ENCODE measurements at places on chromosomes 7 and 10.

DNA sequence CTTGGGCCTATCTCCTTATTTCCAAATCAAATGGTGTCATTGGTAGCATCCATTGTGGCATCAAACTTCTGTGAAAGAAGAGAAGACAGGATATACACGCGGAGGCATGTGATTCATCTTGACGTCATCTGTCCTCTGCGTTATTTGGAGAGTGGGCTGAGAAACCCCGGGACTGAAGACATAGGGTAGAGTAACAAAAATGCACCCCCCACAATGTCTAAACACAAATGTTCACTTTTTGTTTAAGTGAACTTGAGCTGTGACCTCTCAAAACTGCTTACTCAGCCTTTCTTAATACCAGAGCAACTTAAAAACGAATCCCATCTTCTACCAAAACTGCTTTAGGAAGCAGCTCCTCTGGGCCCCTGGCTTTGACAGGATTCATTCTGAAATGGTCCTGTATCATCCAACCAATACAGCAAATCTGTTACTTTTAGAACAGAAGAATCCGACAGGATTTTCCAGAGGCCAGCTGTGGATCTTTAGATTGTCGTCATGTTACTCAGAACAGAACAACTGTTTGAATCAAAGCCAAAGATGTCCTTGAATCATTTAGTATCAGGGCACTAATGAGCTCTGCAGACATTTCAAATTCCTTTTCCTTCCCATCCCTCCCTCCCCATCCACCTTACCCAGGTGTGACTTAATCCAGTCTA lies 438.1 kb downstream of the SUGCT start:
- no peak for DNase-seq

GRCh38 chr7:31850066-31850465 lies 163.1 kb downstream of the PPP1R17 start:
- DNase-seq: no peak

GRCh38 chr7:6153646-6154541 lies 118.5 kb downstream of the CYTH3 start:
- DNase-seq: no peak

GRCh38 chr7:14385074-14385473 lies 395.6 kb upstream of the ETV1 start:
- no peak for DNase-seq

GRCh38 chr7:149071182-149071635 lies 19.3 kb downstream of the ZNF786 start:
- no peak for DNase-seq

- DNase-seq: no peak
These were observed 113.6 kb upstream of the ZMIZ1 start for GRCh38 chr10:78955206-78955605.

DNA sequence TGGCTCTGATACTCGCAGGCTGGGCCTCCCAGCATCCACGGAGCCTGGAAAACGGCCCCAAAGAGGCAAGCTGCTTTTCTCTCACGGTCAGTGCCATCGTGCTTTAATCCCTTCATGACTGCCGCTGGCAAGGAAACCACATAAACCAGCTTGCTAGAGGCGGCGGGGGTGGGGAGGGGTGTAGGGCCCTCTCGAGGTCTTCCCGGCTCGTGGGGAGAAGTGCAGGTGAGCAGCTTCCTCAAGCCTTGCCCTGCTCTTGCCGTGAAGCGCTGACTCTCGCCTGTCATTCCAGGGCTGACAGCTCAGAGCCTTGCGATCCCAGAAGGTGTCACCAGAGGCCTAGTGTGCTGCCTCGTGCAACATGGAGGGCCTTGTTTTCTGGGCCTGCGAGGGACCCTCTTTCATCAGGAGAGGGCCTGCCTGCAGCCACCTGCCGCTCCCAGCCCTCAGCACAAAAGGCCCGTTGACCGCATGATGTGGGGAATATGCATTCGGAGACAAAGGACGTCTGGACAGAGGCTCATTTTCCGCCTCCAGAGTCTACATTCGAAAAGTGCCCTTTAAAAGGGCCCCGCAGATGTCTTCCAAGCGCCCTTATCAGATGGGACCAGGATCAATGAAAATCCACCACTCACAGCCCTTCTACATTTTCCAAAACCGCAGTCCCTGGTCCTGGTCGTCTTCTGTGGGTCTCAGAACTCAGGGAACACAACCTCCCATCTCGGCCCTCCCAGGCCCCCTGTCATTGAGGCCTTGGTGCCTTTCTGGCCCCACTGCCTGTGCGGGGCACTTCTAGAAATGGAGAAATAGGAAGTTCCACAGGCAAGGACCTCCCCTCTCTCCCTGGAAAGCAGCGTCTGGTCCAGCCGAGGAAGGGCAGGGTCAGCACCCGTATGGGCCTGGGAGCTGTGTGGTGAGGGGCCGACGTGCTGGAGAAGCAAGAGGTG lies 58.7 kb downstream of the ZRANB1 start:
- DNase-seq: no peak

DNA sequence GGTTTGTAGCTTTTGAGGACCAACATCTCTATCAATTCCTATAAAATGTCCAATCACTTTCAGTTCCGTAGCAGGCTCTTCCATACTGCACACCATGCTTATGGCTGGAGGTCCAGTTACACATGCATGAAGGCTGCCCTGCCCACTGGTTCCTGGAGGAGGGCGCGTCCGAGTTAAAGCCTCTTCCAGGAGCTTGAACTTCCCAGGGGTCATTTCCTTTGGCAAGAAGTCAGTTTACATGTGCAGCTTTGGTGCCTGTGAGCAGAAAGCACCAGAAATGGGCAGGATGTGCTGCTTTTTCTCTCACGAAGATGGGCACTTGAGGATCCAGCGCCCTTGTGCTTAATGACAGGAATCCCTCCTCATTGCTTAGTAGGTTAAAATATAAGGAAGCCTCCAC lies 17.6 kb upstream of the PHYH start:
- DNase-seq: no peak

GRCh38 chr7:91379236-91379635 lies 115.0 kb downstream of the FZD1 start:
- no peak for DNase-seq

- DNase-seq: no peak
These were observed 65.4 kb downstream of the NPS start for GRCh38 chr10:127614484-127615017.

DNA sequence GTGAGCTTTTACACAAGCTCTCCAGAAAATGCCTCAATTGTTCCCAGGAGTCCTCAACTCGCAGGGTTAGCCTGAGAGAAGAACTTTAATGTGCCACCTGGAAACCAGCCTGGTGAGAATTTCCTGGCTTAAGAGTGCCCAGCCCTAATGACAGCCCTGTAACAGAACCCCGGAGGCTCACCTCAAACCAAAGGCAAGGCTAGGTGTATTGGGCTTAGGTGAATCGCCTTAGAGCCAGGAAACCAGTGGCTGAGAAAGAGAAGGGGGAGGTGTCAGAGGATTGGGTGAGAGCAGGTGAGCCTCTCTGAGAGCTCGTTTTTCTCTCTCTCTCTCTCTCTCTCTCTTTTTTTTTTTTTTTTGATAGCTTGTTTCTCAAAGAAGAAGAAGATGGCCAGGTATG lies 7.3 kb downstream of the OCM2 start:
- DNase-seq: no peak

DNA sequence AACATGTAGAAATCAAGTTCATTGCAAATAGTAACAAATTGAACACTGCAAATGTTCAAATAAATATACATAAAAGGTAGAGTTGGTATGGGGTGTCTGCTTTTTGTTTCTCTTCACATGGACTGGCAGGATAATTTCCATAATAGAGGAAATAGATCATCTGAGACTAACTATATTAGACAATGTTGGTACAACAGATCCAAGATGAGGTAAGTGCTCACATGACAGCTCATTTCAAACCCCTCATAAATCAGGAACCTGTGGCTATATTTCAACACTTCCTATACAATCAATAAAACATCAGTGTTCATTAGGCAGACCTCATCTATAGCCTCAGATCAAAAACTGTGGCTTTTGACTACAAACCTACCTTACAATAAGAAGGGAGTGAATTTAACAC lies 469.1 kb downstream of the GRM8 start:
- DNase-seq: no peak

GRCh38 chr10:17648243-17649035 lies 4.5 kb downstream of the STAM start:
- peak; percentile 42 for DNase-seq

DNA sequence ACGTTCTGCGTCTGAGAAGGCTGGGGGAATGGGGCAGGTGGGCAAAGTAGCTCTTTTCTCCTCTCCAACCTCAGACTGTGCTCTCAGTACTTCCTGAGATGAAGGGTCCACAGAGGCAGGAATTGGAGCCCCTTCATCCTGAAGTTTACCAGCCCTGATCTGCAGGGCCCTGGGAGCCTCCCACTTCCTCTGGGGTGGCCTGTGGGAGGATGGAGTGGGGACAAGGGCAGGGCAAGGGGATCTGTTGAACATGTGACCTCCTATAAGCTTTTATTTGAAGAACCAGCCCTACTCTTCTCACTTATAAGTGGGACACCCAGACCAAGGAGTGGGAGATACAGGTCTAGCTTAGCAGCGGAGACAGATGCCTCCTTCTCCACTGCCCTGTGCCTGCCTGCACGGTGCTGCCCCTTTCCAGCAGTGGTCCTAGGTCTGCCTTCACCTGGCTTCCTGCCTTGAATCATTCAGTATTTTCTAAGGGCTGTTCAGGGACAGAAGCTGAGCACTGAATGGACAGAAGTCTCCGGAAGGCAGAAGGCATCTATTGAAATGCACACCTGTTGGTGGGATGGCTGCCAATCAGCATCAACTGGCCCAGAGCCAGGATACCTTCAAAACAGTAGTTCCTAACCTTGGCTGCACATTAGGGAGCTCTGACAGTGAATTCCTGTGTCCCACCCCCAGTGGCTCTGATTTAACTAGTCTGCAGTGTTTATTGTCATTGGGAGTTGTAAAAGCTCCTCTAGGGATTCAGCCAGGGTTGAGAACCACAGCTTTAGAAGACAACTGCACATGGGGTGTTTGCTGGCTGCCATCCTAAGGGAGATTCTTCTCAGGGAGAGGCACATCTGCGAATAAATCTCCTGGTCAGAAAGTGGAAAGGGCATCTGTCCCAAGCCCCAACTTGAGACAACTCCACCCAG lies 2.7 kb upstream of the ARHGAP22 start:
- DNase-seq: no peak

DNA sequence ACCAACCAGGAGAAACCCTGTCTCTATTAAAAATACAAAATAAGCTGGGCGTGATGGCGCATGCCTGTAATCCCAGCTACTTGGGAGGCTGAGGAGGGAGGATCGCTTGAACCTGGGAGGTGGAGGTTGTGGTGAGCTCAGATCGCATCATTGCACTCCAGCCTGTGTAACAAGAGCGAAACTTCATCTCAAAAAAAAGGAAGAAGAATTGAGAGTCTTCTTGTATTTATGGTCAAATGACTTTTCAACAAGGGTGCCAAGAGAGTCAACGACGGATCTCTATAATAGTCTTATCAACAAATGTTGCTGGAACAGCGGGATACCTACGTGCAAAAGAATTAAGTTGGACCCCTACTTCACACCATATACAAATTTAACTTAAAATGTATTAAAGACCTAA lies 21.6 kb upstream of the JAZF1 start:
- no peak for DNase-seq

GRCh38 chr10:124694481-124695220 lies 49.5 kb downstream of the FAM53B start:
- DNase-seq: no peak

GRCh38 chr10:127485153-127485857 lies 63.8 kb upstream of the NPS start:
- DNase-seq: no peak

DNA sequence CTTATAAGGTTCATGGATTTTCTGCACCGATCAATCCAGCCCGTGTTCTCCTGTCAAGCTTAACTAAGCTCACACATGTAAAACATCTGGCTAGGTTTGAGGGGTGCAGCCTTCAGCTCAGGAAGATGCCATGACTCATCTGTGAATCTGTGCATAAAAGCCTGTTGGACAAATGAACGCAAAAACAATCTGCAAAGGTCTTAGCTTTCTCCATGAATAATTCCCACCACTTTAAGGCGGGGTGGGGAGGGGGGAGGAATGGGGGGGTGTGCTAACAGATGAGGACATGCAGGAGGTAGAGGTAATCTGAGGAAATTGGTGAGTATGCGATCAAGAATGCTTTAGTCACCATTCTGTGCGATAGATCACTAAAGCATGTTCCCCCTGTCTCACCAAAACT lies 4.8 kb downstream of the DOCK4 start:
- no peak for DNase-seq

DNA sequence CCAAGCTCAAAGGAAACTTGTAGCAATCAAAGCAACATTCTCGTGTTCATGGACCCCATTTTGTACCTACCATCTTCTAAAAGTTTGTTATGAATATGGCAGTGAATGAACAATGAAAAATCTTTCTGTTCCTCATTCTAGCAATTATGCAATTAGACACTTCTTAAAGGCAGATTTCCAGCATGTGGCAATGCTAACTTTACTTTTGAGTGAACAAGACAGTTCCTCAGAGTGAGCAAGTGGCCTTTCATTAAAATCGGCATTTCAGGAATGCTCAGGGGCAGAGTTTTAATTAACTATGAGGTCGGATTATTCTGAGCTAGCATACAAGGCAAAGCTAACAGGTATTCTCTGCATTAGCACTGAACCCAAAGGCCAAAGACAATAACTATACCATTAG lies 48.4 kb upstream of the NFE2L3 start:
- no peak for DNase-seq

DNA sequence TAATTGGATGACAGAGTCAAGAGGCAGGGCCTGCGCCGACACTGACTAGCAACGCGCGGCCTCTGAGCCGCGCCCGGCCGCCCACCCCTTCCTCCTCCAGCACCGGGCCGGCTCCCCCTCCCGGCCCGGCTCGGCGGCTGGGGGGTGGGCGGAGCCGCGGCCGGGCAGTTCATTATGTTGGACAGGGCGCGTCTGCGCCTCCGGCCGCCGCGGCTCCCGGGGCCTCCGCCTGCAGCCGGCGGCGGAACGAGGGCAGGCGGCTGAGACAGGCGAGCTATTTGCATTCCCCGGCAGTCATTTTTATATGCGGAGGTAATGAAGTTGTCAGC lies 106.7 kb downstream of the SNX10 start:
- DNase-seq: no peak

DNA sequence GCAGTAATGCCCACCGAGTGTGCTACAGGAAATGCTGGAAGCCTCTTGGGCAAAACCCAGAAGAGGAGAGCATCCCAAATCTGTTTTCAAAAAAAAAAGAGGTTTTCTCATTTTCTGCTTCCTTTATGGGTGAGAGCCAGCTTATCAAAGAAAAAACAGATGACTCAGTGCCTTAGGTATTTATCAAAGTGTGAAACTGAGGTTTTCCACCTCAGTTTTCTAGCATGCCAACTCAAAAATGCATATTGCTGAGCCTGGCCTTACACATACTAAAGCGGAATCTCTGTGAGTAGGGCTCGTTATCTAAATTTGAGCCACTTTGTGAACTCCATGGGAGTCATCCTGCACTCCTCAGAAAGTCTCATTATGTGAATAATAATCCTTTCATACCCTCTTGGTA lies 705.1 kb downstream of the SUGCT start:
- no peak for DNase-seq

All from activated CD4-positive, CD25-positive, alpha-beta regulatory T cell (primary cell).